WTC11 (cell line): ENCODE measurements at places on chromosomes 1 and 21. TPM values are rescaled to one million over a fixed set of nuclear protein-coding genes. Genes with fewer than 3 reads are reported as not detected.

Gene ALG14
- total RNA-seq = 0.94 to 2.3 TPM (median 1.4 TPM) in 3 replicates

Gene NBPF12
- 5.1 to 5.9 TPM (median 5.2 TPM) in 3 replicates for total RNA-seq

Gene CIART
- 7.8 to 10.5 TPM (median 8.1 TPM) in 3 replicates for total RNA-seq

Gene SCCPDH
- 10.9 to 13.0 TPM (median 12.4 TPM) in 3 replicates for total RNA-seq

Gene THEM4
- 8.0 to 10.9 TPM (median 8.8 TPM) in 3 replicates for total RNA-seq

Gene S100A14
- total RNA-seq = 1.4 to 2.1 TPM (median 1.5 TPM) in 3 replicates

Gene AGBL4
- total RNA-seq = 0.30 to 0.87 TPM (median 0.32 TPM) in 3 replicates

Gene GSTM1
- not detected in 3 replicates for total RNA-seq

Gene ADSS2
- 72.4 to 82.8 TPM (median 73.4 TPM) in 3 replicates for total RNA-seq

Gene TARS2
- 42.9 to 51.1 TPM (median 49.7 TPM) in 3 replicates for total RNA-seq

Gene PPM1J
- 19.3 to 23.5 TPM (median 22.6 TPM) in 3 replicates for total RNA-seq

Gene BEND5
- 4.8 to 5.9 TPM (median 4.9 TPM) in 3 replicates for total RNA-seq
